ENCODE measurements at places on chromosomes 11 and 22.

DNA sequence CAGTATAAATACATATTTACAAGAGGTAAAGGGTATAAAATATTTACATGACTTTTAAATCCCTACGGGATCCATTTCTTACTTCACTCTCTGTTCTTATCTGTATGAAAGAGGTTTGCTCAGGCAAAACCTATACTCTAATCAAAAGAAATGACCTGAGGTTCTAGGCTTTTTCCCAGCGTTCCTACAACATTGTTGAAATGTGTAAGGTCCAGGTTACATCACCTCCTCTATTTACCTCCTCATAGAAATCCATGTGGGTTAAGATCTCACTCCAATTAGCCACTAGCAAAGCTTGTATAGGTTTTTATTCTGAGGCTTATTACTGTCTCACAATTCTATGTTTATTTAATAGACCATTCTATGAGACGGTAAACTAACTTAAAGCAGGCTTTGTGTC, 12.0 kb upstream of the OR51L1 start:
- DNase-seq = no peak

- DNase-seq = no peak
Measured at GRCh38 chr22:50101870-50102565, 12.2 kb downstream of the MOV10L1 start.

- DNase-seq = no peak
Measured at GRCh38 chr11:106021181-106021966, 666 bp downstream of the MSANTD4 start.

GRCh38 chr22:50304528-50305392, 2.7 kb downstream of the PLXNB2 start:
- no peak for DNase-seq

DNA sequence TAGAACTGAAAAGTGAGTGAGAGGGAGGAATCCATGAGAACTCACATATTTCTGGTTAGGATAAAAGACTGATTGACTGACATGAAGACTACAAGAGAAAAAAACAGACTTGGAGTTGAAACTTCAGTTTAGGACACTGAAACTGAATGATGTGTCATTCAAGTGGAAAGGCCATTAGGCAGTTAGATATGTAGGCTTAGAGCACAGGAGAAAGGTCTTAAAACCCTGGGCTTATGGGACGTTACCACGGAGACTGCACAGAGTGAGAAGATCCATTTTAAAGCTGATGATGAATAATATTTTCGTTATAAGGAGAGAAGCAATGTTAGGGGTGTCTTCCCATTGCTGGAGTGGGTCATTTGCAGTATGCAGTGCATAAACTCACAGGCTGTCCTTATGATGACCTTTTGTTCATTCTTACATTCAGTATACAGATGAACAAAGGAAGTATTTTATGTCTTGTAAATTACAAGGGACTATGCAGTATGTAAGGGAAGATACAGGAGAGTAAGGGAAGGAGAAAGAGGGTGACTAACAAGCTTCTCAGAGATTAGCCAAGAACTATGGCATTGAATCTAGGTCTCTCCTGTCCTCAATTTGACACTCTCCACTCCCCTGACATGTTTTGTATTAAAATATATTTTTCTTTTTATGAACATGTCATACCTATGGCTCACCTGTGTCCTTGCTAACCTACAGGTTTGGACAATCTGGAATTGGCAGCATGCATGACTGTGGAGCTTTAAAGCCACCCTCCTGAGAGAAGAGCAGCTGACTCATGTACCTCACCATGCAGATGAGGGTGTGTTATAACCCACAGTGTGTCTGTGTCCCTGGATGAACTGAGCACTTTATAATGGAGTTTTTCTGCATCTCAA, 63.7 kb downstream of the MAML2 start:
- DNase-seq = no peak

DNA sequence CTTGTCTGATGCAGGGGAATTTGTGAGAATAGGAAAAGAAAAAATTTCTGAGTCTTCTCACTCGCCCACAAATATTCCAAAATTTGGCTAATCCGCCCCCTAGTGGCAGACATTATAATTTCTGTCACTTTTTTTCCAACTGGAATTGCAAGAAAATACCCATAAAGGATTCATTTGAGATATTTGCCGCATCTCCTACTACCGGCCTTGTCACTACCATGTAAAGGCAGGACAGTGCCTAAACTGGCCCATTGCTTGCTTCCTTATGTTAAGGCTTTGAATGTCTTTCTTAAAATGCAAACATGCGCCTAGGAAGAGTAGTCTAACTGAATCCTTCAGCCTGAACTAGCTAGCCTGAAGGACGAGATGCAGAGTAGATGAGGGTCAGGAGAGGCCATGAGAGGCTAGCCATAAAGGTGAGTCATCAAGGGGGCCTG, 9.3 kb upstream of the CEP295 start:
- no peak for DNase-seq

GRCh38 chr11:76159303-76159937, 46.9 kb downstream of the WNT11 start:
- no peak for DNase-seq

DNA sequence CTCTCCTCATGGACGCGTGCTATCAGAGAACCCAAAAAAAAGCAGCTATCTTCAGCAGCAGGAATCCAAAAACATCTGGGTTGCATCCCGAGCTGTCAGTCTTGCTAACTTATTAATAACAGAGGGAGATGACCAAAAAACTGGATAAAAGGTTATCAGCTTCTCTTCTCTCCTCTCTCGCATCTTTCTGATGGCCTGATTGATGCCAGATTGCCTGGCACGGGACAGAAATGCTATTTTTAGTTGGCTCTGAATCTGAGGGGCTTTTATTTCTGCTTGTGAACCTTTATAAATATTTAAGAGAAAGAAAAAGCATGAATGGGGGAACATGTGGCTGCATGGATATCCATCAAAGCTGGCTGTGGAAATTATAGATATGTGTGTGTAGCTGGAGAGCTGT, 230.3 kb downstream of the ETS1 start:
- no peak for DNase-seq

DNA sequence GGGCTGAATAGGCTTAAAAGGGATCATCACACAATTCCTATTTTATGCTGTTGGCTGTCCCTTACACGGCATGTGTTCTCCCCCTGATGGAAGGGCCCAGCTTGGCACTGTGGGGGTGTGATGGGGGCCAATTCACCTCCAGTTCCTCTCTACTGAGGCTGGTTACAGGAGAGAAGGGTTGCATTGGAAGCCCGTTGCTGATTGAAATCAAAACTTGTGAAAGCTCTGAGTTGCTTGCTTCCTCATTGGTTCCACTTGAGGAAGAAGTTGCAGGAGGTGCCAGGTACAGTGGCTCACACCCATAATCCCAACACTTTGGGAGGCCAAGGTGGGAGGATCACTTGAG, 13.3 kb upstream of the PRG2 start:
- no peak for DNase-seq

- no peak for DNase-seq
Measured at GRCh38 chr11:117910941-117911655, 18.1 kb downstream of the TMPRSS13 start.

GRCh38 chr22:19201869-19202798, 23.6 kb upstream of the SLC25A1 start:
- no peak for DNase-seq

DNA sequence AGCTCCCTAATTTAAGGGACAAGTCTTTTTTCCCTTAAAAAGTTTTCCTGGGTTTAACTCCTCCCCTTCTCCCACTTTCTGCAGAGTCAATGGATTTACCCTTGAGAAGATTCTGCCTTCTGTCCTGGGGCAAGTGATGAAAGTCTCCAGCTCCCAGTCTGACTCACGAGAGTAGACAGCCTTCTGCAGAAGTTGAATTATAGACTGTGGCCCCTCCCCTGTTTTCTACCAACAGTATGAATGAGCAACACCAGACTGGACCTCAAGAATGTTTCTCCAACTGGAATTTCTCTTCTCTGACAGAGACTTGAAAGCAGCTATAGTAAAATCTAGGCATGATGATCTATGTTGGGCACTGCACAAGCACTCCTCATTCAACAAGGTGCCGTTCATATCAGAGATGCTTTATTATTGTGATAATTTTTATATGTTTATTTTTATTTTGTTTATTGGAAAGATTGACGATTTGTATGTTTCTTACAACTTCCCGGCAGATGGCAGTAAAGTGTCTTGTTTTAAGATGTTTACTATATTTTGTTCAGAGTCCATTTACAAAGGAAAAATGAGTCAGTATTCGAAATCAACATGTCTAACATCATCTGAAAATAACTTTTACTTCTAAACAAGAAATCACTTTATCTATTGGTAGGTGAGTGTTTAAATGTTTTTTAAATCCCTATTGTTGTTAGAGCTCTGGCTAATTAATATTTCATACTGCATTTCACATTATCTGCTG, 56.6 kb downstream of the LMO2 start:
- DNase-seq = no peak
